ENCODE measurements at places on chromosomes 4 and X.

- DNase-seq: peak; percentile 82
Measured at GRCh38 chr4:40587826-40588225, 41.8 kb downstream of the RBM47 start.

DNA sequence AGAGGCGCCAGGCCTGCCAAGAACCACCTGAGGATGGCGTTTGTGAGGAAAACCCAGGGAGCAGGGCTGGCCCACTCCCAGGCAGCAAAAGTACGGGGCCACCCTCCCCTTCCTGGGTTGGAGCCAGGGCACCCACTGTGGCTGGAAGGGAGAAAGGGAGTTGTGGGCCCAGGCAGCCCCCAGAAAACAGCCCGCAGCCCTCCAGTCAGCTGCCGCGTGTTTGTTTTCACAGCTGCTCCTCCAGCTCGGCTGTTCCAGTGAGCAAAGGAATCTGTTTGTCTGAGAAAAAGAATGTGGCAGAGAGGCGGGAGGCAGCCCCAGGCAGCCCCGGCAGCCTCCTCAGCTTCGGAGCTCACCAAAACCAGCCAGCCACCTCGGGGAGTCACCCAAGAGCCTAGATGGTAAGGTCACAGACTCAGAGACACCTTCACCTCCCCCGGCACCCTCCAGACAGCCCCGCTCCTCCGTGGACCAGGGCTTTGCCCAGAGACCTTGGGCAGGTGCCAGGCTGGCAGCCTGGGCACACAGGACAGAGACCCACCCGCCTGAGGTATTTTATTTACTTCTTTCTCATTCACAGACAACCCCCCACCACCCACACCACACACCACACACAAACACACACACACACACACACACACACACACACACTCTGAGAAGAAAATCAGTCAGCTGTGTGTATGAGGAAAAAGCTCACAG, 338.1 kb downstream of the BCOR start:
- no peak for DNase-seq

- no peak for DNase-seq
Measured at GRCh38 chr4:144711700-144712456, 65.9 kb downstream of the HHIP start.

DNA sequence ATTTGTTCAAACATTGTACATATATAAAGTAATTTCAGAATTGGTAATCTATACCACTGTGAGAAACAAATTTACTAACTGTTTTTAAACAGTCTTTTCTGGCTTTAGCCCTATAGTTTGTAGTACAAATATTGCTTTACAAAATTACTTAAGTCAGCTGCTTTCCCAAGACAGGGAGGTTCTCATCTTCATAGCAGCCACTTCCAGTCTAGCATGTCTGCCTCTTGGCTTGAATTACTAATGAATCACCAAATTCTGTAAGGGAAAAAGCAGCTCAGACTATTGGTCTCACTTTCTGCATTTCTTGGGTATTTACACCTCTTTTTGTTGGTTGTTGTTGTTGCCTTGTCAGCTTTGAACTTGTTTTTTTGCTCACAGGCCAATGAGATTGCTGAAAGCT, 187.2 kb downstream of the NPFFR2 start:
- no peak for DNase-seq

DNA sequence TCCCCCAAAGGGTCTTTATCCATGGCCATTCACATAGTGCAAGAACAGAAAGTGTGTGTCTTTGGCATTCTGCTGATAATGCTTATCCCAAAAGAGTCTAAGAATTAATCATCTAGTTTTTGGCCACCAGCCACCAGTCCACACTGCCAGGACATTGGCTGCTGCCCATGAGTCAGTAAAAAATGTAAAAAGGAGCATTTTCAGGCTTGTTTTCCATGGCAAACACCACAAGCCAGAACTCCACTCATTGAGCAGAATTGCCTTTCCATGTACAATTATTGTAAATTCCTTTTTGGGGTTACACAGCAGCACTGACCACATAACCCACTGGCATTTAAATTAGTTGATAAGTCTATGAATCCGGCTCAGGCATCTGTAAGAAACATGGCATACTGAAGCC, 89.2 kb upstream of the PRDX4 start:
- DNase-seq: no peak

- DNase-seq: peak; percentile 83
Measured at GRCh38 chrX:38803588-38804431, 2.6 kb downstream of the MID1IP1 start.

DNA sequence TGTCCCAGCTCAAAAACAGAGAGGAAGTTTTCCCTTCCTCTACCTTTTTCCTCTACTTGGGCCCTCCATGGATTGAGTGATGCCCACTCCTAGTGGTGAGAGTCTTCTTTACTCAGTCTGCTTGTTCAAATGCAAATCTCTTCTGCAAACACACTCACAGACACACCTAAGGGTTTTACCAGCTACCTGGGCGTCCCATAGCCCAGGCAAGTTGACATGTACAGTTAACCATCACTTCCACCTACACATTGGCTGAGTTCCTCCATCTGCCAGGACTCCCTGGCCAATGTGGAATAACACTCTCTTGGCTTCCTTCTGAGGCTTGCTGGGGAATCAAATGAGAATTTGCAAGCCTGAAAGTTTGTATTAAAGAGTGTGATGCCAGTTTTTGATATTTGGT, 45.7 kb upstream of the DHRSX start:
- DNase-seq: no peak

DNA sequence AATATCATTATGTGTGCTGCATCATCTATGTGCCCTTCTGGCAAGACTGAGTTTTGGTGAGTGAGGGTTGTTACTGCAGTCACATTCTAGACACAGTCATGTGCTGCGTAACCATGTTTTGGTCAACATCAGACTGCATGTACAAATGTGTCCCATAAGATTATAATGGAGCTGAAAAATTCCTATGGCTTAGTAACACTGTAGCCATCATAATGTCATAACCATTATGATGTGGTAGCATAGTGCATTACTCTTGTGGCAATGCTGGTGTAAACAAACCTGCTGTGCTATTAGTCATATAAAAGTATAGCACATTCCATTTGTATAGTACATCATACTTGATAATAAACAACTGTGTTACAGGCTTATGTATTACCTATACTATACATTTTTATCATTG, 198.1 kb upstream of the NUDT6 start:
- no peak for DNase-seq

DNA sequence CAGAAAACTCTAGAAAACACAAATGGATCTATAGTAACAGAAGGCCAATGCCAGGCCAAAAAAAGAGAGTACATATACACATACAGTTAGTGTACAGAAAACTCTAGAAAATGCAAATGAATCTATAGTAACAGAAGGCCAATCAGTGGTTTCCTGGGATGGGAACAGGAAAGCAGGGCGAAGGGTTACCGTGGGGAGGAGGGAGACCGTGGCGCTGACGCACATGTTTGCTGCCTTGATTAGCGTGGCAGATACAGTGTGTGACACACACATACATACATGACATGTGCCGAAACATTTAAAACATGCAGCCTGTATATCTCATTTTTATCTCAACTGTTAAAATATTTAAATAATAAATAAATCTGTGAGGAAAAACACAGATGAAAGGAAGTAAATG, 14.7 kb downstream of the GAK start:
- no peak for DNase-seq

GRCh38 chr4:174663216-174663615, 140.9 kb upstream of the HPGD start:
- no peak for DNase-seq

- no peak for DNase-seq
Measured at GRCh38 chr4:149796381-149796780, 19.3 kb downstream of the IQCM start.

DNA sequence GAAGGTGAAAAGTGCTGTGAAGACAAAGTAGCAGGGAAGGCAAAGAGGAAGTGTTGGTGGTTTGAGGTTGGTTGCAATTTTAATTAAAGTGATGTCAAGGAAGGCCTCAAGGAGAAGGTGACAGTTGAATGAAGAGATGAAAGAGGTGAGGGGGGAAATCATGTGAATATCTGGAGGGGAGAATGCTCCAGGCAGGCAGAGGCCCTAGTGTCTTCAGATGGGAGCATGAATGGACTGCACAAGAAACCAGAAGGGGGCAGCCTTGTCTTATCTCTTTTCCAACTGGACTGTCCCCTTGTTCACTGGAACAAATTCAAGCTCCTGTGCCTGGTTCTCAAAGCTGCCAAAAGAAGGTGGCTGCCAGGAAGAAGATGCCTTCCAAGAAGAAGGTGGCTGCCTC, 68.4 kb downstream of the MAOB start:
- no peak for DNase-seq

- DNase-seq: no peak
Measured at GRCh38 chr4:25938366-25938765, 24.3 kb downstream of the SMIM20 start.

GRCh38 chr4:87042986-87043820, 108.4 kb downstream of the AFF1 start:
- DNase-seq: no peak

DNA sequence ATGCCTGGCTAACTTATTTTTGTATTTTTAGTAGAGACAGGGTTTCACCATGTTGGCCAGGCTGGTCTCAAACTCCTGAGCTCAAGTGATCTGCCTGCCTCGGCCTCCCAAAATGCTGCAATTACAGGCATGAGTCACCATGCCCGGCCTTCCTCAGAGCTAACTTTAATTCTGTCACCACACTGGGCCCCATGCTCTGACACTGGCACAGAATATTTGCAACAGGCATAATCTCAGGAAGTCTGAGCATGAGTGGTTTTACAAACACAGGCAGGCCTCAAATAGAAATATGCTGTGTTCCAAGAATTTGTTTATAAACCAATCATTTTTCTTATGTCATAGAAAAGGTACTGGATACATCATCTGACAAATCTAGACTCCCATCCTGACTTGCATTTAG, 32.7 kb upstream of the FAM9C start:
- peak; percentile 77 for DNase-seq

- DNase-seq: no peak
Measured at GRCh38 chr4:153114771-153115321, 89.4 kb upstream of the TRIM2 start.

DNA sequence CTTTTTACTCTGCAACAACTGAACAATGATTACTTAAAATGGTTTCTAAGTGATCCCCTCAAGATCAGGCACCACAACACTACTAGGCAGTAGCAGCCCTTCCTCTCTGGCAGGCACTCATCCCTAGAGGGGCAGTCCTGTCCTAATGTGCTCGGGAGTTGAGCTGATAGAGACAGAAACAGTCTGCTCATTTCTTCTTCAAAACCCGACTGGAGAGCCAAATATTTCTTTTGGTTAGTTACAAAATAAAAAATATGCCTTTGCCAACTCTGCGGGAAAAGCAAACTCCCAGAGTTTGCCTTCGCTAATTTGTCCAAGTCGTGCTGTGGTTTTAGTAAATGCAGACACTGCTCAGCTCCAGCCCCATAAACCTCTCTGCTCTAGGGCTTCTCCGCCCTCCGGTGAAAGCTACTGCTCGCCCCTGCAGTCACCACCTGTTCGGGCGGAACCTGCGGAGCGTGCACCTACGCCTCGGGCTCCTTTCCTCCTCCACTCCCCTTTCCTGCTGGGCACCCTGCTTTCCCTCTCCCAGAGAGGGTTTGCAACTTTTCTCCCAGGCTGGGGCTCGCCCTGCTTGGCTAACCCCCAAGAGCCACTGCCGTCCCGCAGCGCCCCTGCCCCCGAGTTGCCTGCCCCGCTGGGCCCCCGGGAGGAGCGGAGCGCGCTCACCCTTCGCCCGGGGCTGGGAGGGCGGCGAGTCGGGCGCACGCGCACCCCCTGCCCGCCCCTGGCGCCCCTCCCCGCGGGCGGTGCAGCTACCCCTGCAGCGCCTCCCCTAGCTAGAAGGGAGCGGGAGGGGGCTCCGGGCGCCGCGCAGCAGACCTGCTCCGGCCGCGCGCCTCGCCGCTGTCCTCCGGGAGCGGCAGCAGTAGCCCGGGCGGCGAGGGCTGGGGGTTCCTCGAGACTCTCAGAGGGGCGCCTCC, at the start of gene NPNT:
NPNT (plus strand) TSS at position 812 of the 923 bp plus-strand sequence. CDS start 182 bp downstream, outside the sequence.
- DNase-seq: no peak

DNA sequence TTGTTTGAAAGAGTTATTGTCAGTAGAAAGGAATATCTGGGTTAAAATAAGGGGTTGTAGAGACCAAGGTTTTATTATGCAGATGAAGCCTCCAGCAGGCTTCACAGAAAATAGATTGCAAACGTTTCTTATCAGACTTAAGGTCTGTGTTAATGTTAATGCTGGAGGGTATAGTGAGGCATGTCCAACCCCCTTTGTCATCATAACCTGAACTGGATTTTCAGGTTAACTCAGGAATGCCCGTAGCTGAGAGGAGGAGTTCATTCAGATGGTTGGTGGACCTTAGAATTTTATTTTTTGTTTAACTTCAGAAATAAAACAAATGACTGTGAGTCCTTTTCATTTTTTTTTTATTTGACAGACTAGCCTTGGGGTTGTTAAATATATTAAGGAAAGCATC, 354.1 kb downstream of the GPM6A start:
- DNase-seq: no peak

- no peak for DNase-seq
Measured at GRCh38 chr4:156638925-156639605, 332.5 kb downstream of the PDGFC start.

GRCh38 chr4:171759274-171759673, 53.9 kb upstream of the GALNTL6 start:
- DNase-seq: no peak

- DNase-seq: no peak
Measured at GRCh38 chr4:7382634-7383014, 52.1 kb downstream of the PSAPL1 start.

GRCh38 chr4:153276971-153277370, 67.5 kb upstream of the MND1 start:
- no peak for DNase-seq

DNA sequence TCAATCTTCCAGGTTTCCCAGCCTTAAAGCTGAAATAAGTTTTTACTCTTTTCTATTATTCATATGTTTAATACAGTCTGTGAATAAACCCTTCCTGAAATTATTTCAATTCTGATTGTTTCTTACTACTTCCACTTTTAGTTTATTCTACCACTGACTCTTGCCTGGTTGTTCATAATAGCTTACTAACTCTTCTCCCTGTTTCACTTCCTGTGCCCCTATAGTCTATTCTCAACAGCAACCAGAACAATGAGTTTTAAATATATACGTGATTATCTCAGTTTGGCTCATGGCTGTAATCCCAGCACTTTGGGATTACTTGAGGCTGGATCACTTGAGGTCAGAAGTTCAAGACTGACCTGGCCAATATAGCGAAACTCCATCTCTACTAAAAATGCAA, 408.0 kb upstream of the SPOCK3 start:
- DNase-seq: no peak

- no peak for DNase-seq
Measured at GRCh38 chr4:145735827-145736226, 55.9 kb downstream of the C4orf51 start.

DNA sequence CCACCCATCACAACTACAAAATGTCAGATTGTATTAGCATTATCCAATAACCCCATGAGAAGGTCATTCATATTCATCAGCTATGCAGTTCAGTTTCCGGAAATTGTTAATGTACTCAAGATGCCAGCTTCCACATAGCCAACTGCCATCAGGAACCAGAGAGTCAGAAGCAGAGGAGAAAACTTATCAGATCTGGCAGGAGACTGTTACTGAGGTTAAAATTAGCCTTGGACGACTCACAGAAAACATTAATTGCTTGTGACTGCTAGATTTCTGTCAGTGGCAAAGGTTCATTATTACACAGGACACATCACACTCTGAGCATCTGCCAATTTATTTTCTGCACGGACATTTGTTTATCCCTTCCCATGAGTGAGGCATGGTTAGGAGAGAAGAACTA, 352.8 kb downstream of the DHRSX start:
- no peak for DNase-seq

GRCh38 chr4:140141210-140141835, 12.7 kb downstream of the MAML3 start:
- no peak for DNase-seq

Measured in CD14-positive monocyte (primary cell).